Stimulated activated CD8-positive, alpha-beta memory T cell treated with anti-CD3 and anti-CD28 coated beads, Interleukin-4, amount 100 ng/mL, for 48 hours (primary cell): ENCODE measurements at places on chromosomes 16 and 17.

- no peak for DNase-seq
These were observed 30.5 kb downstream of the CDH13 start for GRCh38 chr16:82657239-82657638.

GRCh38 chr16:70653809-70654771 lies 7.7 kb downstream of the IL34 start:
- DNase-seq, result peak; percentile 89

DNA sequence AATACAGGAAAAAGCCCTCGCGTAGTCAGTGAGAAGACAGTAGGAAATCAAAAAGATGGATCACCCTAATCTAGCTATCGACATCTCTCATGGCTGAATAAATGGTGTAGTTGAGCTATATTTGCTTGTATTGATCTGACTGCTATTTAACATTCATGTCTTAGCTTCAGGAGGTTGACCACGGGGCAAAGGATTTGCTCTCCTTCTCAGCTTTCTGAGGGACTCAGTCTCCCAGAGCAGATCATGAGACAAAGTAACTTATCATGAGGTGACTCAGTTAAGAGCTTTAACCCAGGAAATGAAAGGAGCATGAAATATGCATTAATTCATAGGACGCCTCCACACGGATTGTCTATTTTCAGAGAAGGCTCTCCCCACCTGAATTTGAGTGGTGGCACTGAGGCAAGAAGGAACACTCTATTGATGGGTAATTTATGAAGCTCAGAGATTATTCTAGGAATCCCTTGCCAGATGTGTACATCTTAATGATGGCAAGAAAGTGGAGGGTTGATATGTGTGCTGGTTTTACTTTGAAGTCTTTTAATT lies 608 bp downstream of the RBFOX1 start:
- DNase-seq, result no peak

GRCh38 chr17:36778448-36778847 lies 158.8 kb upstream of the LHX1 start:
- DNase-seq, result no peak

DNA sequence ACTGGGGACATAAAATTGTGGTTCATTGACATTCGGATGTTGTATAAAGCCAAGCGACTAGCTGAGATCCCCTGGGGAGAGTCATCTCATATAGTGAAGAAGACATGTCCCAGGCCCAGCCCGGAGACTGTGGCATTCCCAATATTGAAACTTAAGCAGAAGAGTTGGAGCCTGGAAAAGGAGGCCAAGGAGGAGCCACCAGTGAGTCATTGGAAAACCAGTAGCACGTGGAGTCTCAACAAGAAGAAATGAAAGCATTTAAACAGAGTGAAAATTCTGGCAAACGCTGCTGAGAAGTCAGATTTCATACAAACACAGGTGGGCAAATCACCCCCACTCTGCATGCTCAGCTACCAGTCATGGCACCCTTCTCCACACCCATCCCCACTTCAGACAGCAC lies 9.4 kb upstream of the ELAC2 start:
- no peak for DNase-seq

DNA sequence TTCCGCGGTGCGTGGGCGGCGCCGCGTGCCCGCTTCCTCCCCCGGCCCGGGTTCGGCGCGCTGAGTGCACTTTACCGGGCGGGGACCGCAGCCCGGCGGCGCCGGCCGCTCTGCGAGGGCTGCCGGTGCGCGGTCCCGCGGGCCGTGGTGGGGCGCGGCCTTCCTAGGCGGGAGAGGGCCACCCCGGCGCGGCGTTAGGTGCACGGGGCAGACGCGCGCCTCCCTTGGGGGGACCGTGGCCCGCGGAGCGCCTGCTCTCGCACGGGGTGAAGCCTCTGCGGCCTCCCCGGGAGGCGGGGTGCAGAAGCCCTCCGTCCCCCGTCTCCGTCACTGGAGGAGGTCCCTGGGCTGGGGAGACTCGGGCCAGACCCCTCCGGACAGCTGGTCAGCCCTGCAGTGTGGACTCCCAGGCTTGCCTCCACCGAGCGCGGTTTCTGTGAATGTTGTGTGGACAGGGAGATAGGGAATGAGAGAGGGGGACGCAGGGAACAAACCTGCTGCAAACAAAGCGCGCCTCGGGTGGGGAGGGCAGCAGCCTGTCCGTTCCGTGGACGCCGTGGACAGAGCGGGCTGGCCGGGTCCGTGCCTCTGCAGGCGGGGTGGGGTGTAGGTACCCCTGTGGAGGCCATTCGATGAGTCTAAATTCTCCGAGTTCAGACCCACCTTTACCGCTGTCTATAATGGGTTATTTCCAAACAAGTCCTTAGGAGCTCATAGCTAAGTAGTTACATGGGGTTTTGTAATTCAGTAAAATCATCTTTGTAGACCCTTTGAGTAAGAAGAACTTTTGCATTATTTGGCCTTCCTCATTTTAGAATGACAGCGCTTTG lies 721 bp downstream of the TBCD start:
- no peak for DNase-seq

DNA sequence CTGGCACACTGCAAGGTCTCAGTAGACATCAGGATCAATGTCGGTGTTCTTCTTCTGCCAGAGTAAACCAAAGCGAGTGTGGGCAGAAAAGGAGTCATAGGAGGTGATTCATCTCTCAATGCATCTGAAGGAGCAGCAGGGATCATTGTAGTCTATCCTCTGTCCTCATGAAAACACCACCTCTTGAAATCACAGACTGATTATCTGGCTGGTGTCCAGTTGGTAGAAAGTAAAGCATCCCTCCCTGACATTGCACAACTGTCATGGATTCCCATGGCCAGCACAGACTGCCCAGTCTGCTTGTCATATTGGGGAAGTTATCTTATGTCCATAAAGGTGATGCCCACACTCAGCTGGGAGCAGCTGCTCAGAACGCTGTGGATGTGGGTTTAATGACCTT lies 74.1 kb downstream of the ABCC12 start:
- no peak for DNase-seq

- no peak for DNase-seq
These were observed 15.0 kb upstream of the KDM6B start for GRCh38 chr17:7818746-7819645.

- no peak for DNase-seq
These were observed 2.9 kb downstream of the ARSG start for GRCh38 chr17:68294196-68294555.

GRCh38 chr16:58741976-58742375 lies 7.9 kb upstream of the GOT2 start:
- no peak for DNase-seq

DNA sequence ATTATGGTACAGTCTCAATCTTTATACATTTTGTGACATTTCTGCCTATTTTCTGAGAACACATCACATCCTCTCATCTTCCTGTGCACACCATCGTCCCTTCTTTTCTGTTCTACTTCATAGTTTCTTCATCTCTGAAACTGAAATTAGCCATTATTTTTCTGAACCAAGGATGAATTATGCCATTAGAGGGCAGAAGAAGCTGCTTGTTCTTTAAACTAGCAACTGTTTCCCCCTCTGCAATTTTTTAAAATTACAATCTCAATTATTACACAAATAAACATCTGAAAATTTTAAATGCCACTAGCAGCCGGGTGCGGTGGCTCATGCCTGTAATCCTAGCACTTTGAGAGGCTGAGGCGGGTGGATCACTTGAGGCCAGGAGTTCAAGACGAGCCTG lies 41.3 kb downstream of the RBBP6 start:
- no peak for DNase-seq

DNA sequence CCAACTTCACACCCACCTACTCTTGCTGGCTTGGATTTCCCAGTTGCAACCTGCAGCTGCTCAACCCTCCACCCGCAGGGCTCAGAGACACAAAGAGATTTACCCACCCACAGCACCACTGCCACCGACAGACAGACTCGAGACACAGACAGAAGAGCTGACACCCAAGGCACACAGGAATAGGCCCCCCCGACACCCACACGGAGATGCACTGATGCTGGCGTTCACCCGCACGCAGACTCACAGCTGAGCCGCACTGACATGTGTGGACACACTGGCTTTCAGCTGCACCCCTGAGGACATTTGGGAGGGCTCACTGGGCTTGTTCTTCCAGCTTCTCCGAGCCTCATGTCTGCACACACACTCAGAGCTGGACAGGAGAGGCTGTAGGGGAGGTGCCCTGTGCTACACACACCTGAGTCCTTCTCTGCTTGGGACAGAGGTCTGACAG lies 8.2 kb downstream of the STX1B start:
- no peak for DNase-seq

- DNase-seq, result no peak
These were observed 4.5 kb downstream of the CFAP119 start for GRCh38 chr16:30757316-30757715.

DNA sequence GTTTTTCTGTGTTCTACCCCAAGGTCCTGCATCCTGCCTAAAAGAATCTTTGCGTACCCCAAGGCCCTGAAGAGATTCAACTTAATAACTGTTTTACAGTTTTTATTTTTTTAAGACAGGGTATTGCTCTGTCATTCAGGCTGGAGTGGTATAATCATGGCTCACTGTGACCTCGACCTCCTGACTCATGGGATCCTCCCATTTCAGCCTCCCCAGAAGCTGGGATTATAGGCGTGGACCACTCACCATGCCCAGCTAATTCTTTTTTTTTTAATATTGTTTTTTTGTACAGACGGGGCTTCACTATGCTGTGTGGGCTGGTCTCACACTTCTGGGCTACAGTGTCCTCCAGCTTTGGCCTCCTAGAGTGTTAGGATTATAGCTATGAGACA lies 9.3 kb upstream of the FAAP100 start:
- DNase-seq, result no peak

- no peak for DNase-seq
These were observed 797 bp downstream of the PRCD start for GRCh38 chr17:76540381-76541300.

DNA sequence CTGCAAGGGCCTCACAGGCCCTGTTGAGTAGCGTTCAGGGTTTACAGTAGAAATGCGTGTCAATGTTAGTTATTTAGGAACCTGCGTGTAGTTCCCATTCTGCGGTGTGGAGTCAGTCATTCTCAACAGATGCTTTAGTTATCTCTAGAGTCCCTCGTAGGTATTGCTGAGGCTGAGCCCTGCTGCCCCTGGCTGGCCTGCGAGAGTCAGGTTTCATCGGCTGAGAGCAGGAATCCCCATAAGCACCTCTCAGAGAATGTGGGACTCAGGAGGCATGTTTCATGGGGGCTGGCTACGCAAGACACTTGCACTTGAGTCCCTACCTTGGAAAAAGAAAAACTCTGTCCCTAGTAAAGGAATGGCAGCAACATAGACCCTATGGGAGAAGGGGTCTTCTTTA lies 347.5 kb upstream of the ASIC2 start:
- no peak for DNase-seq

DNA sequence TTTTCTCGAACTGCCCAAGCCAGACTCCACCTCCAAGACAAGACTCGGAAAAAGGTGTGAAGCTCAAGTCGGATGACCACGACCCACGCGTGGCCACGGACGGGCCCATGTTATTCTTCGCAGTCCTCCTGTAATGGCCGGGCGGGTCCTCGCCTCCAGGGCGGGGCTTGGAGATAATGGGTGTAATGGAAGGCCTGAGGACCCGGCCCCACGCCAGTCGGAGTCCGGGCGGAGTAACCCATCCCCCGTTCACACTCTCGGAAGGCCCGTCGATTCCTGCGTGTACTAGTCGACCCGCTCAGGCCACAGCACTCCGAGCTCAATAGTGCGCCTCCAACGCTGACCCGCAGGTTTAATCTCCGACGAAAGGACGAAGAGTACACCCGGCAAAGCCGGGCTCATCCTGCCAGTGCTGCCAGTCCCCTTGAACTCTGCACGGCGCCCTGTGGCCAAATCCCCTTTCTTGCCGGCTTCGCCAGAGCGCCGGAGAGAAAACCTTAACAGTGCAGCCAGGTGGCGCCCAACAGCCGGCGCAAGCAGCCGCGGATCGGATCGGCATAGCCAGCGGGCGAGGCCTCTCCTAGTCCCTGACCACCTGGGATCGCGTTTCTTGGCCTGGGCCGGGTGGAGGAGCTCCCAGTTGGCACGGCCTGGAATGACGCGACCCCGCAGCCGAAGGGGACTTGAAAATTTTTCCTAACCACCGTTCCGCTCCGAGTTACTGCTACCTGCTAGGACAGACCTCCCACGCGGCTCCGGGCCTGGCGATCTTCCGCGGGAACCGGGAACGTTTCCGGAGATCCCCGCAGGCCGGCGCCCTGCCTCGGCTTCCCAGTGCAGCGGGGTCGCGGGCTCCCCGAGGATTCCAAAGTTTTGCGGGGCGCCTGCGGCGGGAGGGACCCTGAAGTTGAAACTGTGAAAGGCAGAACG lies 762.0 kb downstream of the KCNJ18 start:
- DNase-seq, result no peak

GRCh38 chr17:18187226-18187625 lies 3.6 kb downstream of the ALKBH5 start:
- DNase-seq, result no peak

DNA sequence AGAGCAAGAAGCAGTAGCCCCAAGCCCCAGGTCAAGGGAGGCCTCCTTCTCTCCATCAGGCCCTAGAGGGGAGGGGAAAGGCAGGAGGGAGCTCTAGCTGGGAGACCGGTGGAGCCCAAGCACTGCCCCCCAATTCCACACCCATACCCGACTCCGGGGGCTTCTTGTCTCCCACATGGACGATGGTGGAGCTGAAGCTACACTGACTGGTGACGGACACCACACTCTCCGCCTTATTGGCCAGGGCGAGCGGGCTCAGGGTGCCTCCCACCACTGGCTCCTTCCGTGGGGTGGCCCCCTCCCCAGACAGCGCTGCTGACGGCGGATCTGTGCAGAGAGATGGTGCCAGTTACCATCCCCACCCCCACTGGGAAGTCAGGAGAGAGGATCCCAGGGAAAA lies 6.4 kb downstream of the PER1 start:
- no peak for DNase-seq

GRCh38 chr17:69724238-69724637 lies 309.7 kb downstream of the MAP2K6 start:
- DNase-seq, result no peak

- peak; percentile 94 for DNase-seq
These were observed 664 bp downstream of the HBQ1 start for GRCh38 chr16:180681-181564.

GRCh38 chr16:86833136-86833535 lies 254.8 kb downstream of the FOXL1 start:
- no peak for DNase-seq

DNA sequence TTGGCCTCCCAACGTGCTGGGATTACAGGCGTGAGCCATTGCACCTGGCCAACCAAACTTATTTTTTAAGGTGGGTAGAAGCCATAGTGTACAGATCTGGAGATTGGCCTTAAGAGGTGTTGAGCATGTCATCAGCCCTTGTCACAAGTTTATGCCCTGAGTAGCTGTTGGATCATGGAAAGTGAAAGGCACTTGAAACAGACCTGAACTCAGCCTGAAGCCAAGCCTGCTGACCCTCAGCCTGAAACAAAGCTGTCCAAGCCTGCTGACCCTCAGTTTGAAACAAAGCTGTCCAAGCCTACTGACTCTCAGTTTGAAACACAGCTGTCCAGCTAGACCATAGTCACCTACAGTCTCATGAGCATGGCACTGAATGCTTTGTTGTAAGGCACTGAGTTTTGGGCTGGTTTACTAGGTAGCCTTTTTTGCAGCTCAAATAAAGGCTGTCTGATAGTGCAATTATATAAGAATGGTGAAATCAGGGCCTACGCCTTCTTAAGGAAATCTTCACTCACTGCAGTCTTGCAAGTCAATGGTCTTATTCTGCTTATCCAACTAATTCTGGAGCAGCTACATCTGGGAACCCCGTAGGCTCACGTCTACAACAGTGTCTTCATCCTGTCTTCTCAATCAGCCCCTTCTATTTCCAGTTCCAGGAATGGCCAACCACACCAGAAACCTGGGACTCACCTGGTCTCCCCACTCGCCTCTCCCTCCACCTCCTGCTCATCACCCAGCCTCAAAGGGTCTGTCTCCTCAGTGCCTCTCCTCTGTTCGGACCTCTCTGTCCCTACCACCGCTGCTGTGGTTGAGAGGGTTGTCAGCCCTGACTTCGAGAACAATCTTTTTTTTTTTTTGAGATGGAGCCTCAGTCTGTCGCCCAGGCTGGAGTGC lies 2.9 kb upstream of the NPIPB15 start:
- DNase-seq, result no peak
